KG1 (cell line): ENCODE measurements at places on chromosomes 2 and 18.

- no peak for DNase-seq
Observed at GRCh38 chr2:215565897-215566296, 130.0 kb upstream of the FN1 start.

- DNase-seq, result no peak
Observed at GRCh38 chr2:167237478-167237877, 349.2 kb downstream of the XIRP2 start.

DNA sequence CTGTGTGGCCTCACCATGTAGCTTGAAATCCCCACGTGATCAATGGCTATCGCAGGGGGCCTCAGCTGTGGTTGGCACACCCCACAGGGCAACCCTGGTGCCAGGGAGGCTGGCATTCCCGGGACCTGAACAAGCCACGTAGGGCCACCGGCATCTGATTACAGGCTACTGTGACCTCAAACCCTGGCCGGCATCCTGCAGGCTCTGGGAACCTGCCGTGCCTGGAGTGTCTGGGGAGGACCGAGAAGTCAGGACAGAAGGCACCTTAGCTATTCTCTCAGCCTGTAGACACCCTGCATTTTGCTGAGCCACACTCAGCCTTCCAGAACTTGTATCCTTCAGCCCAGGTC, 213.0 kb downstream of the GLI2 start:
- DNase-seq, result no peak

GRCh38 chr2:208627110-208627884, 220.7 kb downstream of the PTH2R start:
- no peak for DNase-seq

DNA sequence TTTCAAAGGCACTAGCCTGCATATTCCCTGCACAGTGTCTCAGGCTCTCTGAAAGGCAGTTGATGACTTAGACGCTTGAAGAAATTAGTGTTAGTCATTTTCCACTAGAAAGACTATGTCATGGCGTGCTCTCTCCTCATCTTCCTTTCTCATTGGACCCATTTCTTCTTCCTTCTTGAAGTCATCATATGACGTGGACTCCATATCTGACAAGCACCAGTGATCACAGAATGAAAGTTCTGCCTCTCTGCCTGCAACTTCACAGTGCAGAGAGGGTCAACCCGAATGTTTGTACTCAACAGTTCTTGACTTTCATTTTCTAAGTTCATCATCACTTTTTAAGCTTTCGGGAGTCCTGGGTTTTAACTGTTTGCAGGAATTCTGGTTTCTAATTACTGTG, 63.7 kb upstream of the CYRIA start:
- no peak for DNase-seq

- no peak for DNase-seq
Observed at GRCh38 chr2:30756051-30756719, 51.1 kb downstream of the CAPN13 start.

GRCh38 chr18:54590945-54591344, at the start of gene DYNAP:
Gene DYNAP (plus strand): TSS chr18:54591245. CDS start chr18:54591283, 38 bp downstream.
- DNase-seq, result no peak

GRCh38 chr2:161124201-161124600, 36.0 kb upstream of the TANK start:
- no peak for DNase-seq

DNA sequence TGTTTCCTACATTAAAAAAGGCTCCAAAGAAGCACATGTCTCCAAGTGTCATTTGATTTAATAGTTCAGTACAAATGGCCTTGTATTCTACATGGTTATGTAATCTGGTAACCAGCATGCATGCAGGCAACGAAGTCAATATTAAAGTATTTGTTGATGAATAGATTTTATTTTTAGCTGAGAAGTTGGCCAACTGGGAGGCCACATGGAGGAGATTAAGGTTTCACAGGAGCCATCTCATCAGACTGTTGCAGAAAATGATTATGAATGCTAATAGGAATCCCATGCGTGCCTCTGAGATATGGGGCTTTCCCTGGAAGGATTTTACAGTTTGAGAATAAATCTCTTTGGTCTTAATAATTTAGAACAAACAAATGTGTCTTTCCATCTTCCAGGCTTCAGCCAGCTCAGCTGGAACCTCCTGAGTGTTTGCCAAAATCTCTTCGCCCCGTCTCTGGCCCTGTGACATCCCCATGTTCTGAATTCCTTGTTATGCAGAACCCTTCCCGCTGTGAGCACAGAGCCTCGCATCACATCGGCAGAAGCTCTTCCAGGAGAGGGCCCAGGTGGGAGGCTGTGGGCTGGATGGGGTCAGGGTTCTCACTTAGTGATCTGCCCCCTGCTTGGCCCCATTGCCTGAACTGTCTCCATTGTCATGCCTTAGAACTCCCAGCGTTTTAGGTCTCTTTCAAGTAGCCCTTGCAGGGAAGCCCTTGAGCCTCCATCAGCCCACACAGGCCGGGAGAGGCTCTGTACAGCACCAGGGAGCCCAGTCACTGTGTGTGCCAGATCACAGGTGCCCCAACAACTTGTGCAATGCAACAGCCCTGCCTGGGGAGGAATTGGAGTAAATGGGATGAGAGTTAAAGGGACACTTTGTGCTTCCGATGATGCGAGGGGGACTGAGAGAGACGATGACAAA, 190.5 kb upstream of the TWIST2 start:
- no peak for DNase-seq

DNA sequence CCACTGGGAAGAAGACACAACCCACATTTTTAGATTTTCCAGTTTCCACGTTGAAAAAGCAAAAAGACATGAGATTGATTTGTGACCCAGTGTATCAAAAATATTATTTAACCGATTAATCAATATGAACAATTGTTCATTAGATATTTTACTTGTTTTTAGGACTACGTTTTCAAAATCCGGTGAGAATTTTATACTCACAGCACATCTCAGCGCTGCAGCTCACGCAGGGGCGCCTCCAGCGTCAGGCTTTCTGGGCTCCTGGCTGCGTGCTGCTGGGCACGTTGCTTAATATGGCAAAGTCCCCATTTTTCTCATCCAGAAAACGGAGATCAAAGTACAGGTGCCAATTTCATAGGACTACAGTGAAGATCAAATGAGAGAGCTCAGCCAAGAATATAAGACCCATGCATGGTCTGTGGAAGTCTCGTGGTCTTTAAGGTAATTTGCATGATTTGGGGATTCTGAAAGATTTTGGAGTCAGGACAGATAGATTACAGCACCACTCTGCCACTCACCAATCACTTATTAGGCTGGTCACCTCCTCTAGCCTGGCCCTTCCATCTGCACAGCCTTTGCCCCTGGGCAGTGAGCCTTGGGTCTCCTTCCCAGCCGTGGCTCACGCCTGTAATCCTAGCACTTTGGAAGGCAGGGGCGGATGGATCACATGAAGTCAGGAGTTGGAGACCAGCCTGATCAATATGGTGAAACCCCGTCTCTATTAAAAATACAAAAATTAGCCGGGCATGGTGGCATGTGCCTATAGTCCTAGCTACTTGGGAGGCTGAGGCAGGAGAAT, 36.2 kb downstream of the PTPN18 start:
- no peak for DNase-seq

DNA sequence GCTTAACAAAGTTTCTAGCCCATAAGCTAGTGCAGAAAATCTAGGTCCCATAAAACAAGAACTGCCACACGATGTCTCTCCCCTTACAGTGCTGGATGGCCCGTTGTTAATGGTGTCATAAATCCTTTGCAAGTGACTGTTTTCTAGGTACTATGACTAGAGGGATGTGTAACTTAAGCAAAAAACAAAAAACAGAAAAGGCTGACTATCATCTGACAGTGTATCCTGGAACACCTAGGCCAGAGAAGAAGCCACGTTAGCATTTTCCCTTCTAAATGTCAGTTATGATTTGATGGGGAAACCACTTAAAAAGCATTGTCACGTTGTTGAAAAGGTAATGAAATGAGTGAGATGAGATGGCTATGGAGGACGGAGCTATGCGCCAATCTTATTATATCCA, 2.4 kb downstream of the CASP8 start:
- no peak for DNase-seq

DNA sequence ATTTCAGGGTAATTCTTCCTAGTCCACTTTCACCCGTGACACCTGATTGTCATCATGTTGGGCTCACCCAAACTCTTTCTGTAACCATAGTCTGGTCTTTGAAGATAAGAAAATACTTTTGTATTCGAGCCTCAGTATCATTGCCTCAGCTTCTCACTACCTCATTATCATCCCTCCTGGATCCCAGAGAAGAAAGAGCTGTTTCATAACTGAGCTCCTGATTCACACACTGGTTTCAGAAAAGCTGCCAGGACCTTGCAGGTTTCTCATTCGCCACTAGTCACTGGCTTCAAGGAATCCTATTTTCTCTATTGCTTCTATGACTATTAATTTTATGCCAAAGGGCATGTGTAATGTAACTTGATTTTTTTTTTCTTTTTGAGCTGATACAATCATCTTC, 2.9 kb upstream of the CRIM1 start:
- no peak for DNase-seq

- no peak for DNase-seq
Observed at GRCh38 chr2:41775366-41776025, 272.3 kb upstream of the PKDCC start.

- DNase-seq, result no peak
Observed at GRCh38 chr2:160465002-160465401, 28.6 kb downstream of the RBMS1 start.

GRCh38 chr2:37000318-37000717, 34.0 kb upstream of the STRN start:
- no peak for DNase-seq

GRCh38 chr2:144798034-144798433, 278.1 kb upstream of the ZEB2 start:
- no peak for DNase-seq

- no peak for DNase-seq
Observed at GRCh38 chr18:32598144-32598543, 127.5 kb upstream of the GAREM1 start.

DNA sequence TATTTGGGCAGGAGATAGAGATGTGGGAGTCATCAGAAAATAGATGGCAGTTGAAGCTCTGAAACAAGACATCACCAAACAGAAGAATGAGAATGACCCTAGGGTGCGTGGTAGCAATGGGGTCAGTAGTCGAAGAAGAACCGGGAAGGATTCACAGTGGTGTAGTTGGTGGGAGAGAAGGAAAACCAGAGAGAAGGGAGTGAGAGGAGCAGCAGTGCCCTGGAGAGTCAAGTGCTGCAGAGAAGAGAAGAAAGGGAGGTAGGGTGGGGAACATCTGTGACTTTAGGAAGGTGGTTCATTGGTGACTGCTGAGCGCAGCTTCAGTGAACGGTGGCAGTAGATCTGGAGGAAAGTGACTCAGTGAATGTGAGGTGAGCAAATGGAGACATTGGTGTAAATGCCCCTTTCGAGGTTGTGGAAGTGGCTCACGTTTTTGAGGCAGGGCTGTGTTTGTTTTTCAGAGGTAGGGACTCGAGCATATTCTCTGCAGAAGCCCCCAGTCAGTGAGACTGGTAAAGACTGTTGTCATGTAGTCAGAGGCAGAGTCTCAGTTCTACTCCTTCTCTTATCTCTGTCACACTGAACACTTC, 36.4 kb downstream of the CDC42EP3 start:
- DNase-seq, result peak; percentile 81

DNA sequence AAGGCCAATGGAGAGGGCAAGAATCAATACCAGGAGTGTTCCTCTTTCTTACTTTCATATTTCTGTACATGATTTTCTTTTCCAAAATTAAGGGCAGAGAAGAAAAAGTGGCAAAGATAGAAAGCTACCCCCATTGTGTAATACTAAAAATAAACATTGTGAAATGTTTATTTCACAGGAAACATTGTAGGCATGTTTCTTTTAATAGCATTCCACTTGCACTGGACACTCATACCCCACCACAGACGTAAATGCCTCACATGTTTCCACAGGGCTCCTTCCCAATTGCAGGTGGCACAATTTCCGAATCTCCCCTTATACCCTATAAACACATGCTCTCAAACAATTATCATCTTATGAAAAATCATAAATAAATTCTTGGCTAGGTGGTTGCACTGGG, 645.1 kb upstream of the SETBP1 start:
- DNase-seq, result no peak

- DNase-seq, result no peak
Observed at GRCh38 chr2:168577885-168578284, 121.8 kb downstream of the CERS6 start.

DNA sequence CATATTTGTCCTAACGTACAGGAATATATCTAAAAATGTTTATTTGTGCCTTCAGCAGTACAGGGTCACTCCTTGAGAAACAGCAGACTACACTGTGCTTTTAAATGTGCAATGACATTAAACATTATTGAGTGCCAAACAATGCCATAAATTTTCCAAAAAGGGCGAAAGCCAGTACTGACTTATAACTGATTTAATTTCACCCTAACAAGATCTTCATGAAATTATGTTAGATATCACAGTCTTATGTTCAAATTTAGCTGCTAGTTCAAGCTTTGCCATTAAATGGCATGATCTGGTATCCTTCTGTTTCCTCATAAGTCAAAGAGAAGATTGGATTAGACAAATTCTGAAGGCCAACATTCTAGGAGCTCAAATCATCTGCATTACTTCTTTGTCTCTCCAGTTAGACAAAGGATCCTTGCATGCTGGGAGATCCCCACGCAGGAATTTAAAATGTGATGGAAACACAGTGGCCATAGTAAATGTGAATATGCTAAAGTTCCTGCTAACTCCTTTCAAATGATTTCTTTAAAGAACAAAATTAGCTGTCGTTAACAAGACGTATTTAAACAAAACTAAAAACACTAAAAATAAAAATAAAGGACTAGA, 129.3 kb upstream of the STON1 start:
- no peak for DNase-seq

GRCh38 chr2:36058076-36058475, 297.5 kb upstream of the CRIM1 start:
- no peak for DNase-seq

- no peak for DNase-seq
Observed at GRCh38 chr18:49359732-49360444, 100.6 kb downstream of the DYM start.

DNA sequence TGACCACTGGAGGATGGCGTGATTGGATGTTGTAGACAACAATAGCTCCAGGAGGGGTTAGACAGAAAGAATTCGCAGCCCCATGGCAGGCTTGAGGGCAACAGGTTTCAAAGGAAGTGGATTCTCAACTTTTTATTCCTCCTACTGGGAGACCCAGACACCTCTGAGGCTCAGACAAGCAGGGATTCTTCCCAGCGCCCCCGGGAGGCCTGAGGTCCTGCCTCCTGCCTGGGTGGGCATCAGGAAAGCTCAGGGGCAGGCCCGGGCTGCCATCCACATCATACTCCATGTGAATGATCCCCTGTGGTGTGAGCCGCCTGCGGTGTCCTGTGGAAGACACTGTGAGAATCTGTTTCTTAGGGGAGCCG, 203.5 kb downstream of the CYP26B1 start:
- no peak for DNase-seq

- DNase-seq, result no peak
Observed at GRCh38 chr2:227865291-227865690, 6.1 kb upstream of the DAW1 start.

GRCh38 chr2:18610651-18611050, 21.3 kb upstream of the NT5C1B start:
- no peak for DNase-seq

DNA sequence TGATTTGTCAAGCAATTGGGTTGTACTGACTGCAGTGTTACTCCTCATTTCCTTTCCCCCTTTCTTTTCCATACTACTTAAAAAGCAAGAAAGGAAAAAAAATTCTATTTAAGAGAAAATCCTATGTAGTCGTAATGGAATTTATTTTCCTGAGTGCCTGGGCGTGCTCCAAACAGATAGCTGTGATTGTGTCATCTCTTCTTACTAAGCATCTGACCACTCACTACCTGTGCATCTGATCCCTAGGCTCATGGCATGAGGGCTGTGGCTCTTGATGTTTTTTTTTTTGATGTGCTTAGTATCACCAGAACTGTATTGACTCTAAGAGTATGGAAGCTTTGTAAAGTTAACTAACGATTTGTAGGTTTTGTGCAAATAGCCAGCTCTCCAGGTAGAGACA, 19.0 kb downstream of the CRIM1 start:
- no peak for DNase-seq

GRCh38 chr2:167550448-167550847, 662.2 kb downstream of the XIRP2 start:
- DNase-seq, result no peak
